Activated CD4-positive, alpha-beta memory T cell treated with anti-CD3 and anti-CD28 coated beads for 36 hours (primary cell): ENCODE measurements at places on chromosomes 4 and X. TPM values are rescaled to one million over a fixed set of nuclear protein-coding genes. Genes with fewer than 3 reads are reported as not detected.

DNA sequence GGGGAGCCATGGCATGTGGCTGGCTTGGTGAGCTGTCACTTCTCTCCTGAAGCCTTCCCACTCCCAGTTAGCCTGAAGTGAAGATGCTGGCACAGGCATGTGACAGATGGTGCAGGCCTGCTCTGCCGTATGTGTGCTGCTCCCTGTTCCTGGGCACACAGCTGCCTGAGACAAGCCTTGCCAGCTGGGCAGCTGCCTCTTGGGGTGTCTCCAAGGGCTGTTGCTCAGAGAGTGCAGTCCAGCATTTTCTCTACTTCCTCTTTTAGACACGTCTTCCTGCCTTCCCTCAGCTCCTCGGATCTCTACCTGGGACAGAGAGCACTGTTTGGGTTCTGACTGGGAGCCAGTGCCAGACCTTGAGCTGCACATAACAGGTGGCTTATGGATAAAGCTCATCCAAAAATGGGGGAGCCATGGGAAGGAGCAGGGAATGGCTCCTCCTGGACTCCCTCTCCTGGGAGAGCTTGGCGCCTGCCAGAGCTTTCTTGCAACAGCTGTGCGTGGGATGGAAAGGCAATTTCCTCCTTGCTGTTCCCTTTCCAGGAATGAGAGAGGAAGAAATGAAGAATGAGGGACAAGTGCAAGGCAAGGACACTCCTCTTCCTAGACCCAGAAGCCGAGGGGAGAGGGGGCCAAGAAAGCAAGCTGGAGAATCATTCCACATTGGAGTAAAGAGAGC, 132.9 kb downstream of the MSL3 start:
- H3K4me3 ChIP-seq: no peak overlapping the region
- peaks cover 3% of the 10 kb centered on the region for H3K27me3 ChIP-seq
- no peak for DNase-seq
- no peak overlapping the region for H3K27ac ChIP-seq

DNA sequence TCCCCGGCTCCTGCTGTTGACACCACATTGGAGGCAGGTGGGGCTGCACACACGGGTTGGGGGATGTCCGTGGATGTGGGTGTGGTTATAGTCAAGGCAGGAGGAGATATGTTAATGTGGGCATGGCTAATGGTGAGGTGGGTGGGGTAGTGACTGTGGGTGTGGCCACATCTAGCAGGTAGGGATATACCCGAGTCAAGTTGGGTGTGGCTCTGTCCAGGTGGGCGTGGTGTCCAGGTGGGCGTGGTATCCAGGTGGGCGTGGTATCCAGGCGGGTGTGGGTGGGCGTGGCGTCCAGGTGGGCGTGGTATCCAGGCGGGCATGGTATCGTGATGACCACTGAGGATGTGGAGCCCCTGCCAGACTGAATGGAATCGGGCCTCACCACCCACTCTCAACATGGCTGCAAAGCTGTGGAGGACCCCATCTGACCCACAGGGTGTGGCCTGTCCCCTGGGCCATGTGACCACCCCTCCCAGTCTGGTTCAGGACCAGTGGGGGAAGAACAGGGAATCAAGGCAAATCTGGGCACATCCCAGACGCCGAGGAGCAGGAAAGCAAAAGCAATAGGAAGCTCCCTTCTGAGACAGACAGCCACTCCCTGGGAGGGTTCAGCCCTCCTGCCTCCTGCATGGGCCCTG, 21.0 kb downstream of the MAN2B2 start:
- H3K36me3 ChIP-seq: peaks cover 6% of the 10 kb centered on the region
- no peak for DNase-seq
- no peaks in the 10 kb centered on the region for H3K27me3 ChIP-seq
- no peaks in the 10 kb centered on the region for H3K4me1 ChIP-seq

GRCh38 chr4:32884198-32884597, 2164.0 kb downstream of the PCDH7 start:
- no peaks in the 10 kb centered on the region for H3K36me3 ChIP-seq
- DNase-seq: no peak

- H3K27me3 ChIP-seq: no peaks in the 10 kb centered on the region
- DNase-seq: no peak
- H3K4me1 ChIP-seq: no peaks in the 10 kb centered on the region
- no peak overlapping the region for H3K27ac ChIP-seq
- no peaks in the 10 kb centered on the region for H3K36me3 ChIP-seq
- no peak overlapping the region for H3K4me3 ChIP-seq
Measured at GRCh38 chr4:44086753-44087152, 361.9 kb downstream of the KCTD8 start.

DNA sequence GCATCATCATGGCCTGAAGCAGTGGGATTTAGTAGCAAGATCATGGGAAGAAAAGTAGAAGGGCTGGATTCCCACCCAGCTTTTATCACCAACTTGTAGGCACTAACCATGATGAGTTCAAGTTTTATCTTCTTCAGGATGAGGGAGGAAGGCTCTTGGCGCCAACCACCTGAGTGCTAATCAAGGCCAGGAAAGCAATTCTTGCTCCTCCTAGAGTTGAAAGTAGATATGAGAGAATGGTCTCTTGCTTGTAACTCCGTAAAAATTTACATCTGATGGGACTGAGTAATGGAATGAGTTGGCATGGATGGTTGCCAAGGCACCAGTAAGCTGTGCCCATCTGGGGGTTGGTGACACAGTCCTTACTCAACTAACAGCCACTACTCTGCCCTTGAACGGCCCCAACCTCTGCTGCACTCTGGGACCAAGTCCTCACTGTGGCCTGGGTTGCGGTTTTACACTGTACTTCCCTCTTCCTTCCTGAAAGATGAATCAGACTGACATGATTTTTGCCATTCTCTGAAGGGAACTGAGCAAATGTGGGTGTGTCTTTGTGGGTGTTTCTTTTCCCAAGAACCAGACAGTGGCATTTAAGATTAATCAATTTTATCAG, 39.4 kb upstream of the NDP start:
- H3K4me3 ChIP-seq: no peak overlapping the region
- no peaks in the 10 kb centered on the region for H3K27me3 ChIP-seq

DNA sequence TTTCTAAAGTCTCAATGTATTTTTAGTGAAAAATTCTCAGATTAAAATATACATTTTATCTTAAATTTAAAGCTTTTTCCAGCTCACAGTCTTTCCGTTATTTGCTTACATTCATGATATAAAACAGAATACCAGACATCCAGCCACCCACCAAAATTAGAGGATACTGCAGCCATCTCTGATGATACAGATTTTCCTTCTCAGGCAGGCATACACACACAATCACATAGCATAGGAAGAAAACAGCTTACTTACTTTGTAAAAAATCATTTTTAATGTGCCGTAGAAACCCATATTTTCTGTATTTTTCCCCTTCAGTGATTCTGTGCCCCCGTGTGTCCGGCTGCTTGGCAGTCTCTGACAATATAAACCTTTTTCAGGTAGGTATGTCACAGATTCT, 183.7 kb downstream of the FBXW7 start:
- H3K36me3 ChIP-seq: no peaks in the 10 kb centered on the region
- H3K27ac ChIP-seq: no peak overlapping the region
- DNase-seq: no peak
- no peak overlapping the region for H3K4me3 ChIP-seq

DNA sequence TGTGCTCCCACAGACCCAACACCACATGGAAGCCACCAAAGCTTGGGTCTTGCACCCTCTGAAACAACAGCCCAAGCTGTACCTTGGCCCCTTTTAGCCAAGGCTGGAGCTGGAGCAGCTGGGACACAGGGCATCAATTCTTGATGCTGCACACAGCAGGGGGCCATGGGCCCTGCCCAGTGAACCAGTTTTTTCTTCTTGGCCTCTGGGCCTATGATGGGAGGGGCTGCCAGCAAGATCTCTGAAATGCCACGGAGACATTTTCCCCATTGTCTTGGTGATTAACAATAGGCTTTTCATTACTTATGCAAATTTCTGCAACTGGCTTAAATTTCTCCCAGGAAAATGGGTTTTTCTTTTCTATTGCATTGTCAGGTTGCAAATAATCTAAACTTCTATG, 49.0 kb downstream of the SPANXA2 start:
- H3K4me1 ChIP-seq: no peaks in the 10 kb centered on the region
- no peak overlapping the region for H3K4me3 ChIP-seq
- no peak overlapping the region for H3K27ac ChIP-seq
- no peak for DNase-seq
- no peaks in the 10 kb centered on the region for H3K27me3 ChIP-seq

DNA sequence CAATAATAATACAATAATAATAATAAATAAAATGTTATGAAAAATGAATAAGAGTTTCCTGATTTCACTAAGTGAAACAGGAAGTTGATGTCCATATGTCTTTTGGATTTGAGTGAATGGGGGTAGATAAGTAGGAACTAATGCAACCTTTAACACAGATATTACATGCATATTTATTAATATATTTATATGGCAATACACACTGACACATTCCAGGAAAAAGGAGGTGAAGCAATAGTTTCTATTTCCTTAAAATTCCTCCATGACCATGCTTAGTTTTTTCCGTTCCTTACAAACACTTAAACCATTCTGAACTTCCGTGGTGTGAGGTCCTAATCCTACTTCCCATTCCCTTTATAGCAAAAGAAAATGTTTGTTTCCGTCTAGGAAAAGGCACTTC, 48.3 kb downstream of the ATXN3L start:
- H3K27me3 ChIP-seq: no peaks in the 10 kb centered on the region
- DNase-seq: no peak
- H3K4me3 ChIP-seq: no peak overlapping the region
- no peak overlapping the region for H3K27ac ChIP-seq
- H3K36me3 ChIP-seq: no peaks in the 10 kb centered on the region

GRCh38 chr4:16765546-16765945, 132.9 kb downstream of the LDB2 start:
- DNase-seq: no peak
- H3K36me3 ChIP-seq: no peaks in the 10 kb centered on the region
- H3K4me1 ChIP-seq: no peaks in the 10 kb centered on the region
- no peak overlapping the region for H3K4me3 ChIP-seq
- peaks cover 1% of the 10 kb centered on the region for H3K27me3 ChIP-seq

DNA sequence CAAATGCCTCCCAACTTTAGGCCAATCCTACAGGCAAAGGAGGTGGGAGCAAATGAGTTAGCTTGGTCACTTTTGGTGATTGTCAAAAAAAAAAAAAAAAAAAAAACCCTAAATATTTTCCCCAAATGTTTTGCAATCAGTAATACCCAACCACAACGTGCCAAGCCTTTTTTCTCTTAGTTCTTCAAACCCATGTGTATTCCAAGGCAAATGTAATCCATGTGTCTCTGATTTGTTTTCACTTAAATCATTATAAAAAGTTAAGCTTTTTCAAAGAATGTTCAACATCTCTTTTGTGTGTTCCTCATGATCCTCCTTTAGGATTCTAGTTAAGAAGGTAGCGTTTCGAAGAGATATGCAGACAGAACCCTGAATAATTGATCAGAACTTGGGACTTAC, 328.4 kb downstream of the PAPSS1 start:
- H3K27ac ChIP-seq: no peak overlapping the region
- no peak for DNase-seq
- no peaks in the 10 kb centered on the region for H3K4me1 ChIP-seq
- H3K4me3 ChIP-seq: no peak overlapping the region

- no peak overlapping the region for H3K27ac ChIP-seq
- no peaks in the 10 kb centered on the region for H3K27me3 ChIP-seq
- H3K36me3 ChIP-seq: no peaks in the 10 kb centered on the region
- DNase-seq: no peak
Measured at GRCh38 chr4:79182209-79182608, 143.7 kb downstream of the NAA11 start.

GRCh38 chrX:9117851-9118250, 83.9 kb upstream of the FAM9B start:
- H3K4me3 ChIP-seq: no peak overlapping the region
- DNase-seq: no peak
- H3K27ac ChIP-seq: no peak overlapping the region
- no peaks in the 10 kb centered on the region for H3K36me3 ChIP-seq
- H3K4me1 ChIP-seq: no peaks in the 10 kb centered on the region
- no peaks in the 10 kb centered on the region for H3K27me3 ChIP-seq

DNA sequence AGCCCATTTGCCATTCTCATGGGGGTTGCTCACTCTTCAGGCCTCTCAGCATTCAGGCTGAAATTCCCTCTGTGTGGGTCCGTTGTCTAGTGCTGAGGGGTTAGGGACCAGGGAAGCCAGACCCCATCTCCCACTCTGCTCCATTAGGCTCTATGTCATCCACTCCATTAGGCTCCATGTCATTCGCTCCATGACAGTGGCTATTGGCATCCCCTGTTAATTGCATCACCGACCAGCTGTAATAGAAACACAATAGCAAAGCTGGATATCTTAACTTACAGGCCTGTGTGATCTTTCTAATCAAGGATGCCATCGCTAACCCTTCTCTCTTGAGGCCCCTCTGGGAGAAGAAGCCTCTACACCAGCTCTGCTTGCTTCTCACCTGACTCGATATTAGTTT, 25.7 kb upstream of the ZNF518B start:
- no peaks in the 10 kb centered on the region for H3K36me3 ChIP-seq
- H3K27me3 ChIP-seq: peaks cover 3% of the 10 kb centered on the region
- no peak for DNase-seq
- no peak overlapping the region for H3K27ac ChIP-seq

- no peaks in the 10 kb centered on the region for H3K27me3 ChIP-seq
- no peak overlapping the region for H3K27ac ChIP-seq
- H3K36me3 ChIP-seq: peaks cover 3% of the 10 kb centered on the region
- no peak for DNase-seq
- H3K4me1 ChIP-seq: no peaks in the 10 kb centered on the region
Measured at GRCh38 chrX:136999024-136999423, 34.8 kb downstream of the GPR101 start.

DNA sequence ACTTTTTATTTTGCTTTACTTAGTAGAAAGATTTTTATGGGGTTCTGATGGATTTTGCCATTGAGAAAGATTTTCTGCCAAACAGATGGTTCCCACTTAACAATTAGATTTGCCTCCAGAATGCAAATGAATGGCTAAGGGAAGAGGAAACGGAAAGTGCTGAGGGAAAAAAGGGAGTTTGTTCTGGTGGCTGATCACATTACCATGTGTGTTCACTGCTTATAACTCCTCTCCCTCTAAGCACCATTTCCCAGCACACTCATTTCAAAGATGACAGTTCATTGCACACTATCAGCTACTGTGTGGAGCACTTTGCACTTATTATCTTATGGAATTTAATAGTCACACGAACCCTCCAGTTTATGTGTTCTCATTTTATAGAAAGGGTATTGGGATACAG, 68.0 kb upstream of the GRID2 start:
- no peaks in the 10 kb centered on the region for H3K27me3 ChIP-seq
- no peaks in the 10 kb centered on the region for H3K36me3 ChIP-seq
- H3K27ac ChIP-seq: no peak overlapping the region

- H3K27me3 ChIP-seq: peaks cover 14% of the 10 kb centered on the region
- H3K4me1 ChIP-seq: no peaks in the 10 kb centered on the region
- no peaks in the 10 kb centered on the region for H3K36me3 ChIP-seq
Measured at GRCh38 chrX:9851890-9852289, 65.7 kb downstream of the SHROOM2 start.

The PRSS12 gene
- not detected for total RNA-seq

The TLR6 gene
- 2.2 TPM for total RNA-seq

The EMCN gene
- total RNA-seq: not detected

The CENPVL1 gene
- total RNA-seq: not detected

The ITM2A gene
- 87.7 TPM for total RNA-seq

The TLR7 gene
- total RNA-seq: not detected

The CLDN22 gene
- not detected for total RNA-seq

The TREX2 gene
- 1.1 TPM for total RNA-seq

The GATA1 gene
- not detected for total RNA-seq
